ENCODE measurements at places on chromosomes 1 and 21.

GRCh38 chr1:86277936-86278335, 118.2 kb downstream of the ODF2L start:
- no peak for DNase-seq

DNA sequence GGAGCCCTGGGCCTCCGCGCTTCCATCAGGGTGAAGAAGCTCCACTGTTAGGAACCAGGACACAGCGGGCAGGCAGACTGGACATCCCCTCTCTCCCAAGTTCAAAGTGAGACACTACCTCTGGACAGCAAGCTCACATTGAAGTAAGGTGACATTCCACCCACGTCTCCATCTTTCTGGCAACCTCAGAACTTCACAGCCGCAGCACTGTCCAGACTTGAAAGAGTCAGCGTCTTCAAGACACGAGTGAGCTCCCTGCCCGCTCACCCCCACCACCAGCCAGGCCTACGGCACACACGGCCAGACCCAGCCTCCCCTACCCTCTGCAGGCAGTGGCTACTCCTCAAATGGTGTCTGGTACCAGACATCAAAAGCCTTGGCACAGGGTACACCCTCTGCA, 11.1 kb downstream of the WDR4 start:
- DNase-seq = no peak

GRCh38 chr21:38667291-38667870, 138.3 kb upstream of the ETS2 start:
- DNase-seq = no peak

DNA sequence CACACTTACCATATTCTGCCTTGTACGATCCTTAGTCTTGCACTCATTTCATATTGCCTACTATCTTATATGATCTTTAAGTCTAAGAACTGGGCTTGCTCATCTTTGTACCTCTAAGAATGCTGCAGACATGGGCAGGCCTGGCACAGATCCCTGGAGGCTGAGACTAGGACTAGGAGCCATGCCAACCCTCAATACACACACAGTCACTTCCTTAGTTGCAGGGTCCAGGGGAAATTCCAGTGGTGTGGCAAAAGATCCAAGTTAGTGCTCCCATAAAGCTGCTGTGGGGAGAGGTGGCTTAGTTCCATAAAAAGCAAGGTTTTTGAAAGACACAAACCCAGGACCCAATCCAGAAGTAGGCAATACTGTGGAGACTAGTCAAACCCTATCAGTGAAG, 59.9 kb downstream of the CYYR1 start:
- DNase-seq = no peak

DNA sequence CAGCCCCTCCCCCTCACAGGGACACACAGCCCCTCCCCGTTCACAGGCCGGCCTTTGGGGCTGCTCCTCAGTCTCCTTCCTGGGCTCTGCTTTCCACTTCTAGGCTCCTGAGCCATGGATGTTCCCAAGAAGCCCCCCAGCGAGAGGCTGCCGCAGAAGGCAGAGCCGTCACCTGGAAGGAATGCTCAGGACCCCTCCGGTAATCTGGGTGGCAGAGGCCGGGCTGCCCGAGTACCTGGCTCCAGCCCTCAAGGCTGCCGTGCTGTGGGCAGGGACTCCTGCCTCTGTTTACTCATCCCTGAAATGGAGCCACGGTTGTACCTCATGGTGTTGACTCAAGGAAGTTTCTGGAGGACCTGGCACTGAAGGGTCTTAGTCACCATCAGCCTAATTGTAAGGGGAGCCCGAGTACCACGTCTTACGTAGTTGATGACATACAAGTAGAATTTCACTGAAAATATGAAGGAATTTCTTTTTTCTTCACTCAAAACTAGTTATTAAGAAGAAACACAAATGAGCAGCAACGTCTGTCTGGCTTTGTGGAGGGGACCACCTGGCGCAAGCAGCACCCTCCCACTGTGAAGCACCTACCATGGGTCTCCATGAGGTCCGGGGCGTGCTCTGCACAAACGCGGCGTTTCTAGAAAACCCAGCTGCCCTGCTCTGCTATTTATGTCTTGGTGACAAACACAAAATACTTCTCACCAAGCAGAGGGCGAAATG, 33.7 kb downstream of the PRDM15 start:
- no peak for DNase-seq

DNA sequence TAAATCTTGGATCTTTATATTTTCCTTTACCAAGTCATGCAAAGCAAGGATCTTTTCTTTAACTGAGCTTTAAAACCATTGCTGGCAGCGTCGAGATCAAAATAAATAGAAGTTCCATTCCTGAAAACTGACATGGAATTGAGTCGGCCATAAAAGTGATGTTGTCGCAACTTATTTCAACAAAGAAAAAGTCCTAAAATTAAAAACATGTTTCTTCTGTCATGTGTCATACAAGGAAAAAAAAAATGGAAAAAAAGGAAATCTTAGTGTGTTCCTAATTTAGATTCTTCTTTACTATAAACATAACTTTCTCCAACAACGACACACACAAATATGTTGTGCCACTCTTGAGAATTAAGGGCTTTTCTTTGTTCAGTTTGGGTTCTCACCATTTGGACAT, 34.9 kb downstream of the GREM2 start:
- no peak for DNase-seq

- DNase-seq = no peak
Observed at GRCh38 chr1:182806015-182806678, 16.6 kb downstream of the NPL start.

DNA sequence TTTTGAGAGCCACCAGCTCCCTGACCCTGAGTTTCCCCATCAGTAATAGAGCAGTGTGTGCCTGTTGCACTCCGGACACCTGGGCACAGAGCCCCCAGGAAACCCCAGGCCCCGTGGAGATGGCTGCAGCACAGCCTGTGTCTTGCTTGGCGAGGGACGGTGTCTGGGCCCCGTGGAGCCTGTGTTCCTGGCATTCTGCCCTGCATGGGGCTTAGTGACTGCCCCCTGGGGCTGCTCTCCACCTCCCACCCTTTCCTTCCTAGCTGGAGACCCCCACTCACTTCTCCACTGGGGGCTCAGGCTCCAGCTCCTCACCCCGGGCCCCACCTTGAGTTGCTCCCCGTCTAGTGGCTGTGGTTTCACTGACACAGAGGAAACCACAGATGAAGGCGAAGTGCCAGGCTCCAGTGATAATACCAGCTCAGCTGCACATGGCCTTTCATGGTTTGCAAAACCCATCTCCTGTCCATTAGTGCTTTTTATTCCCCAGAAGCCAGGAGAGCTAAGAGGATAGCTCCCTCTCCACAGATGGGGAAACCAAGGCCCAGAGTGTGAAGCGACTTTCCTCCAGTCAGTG, 39.4 kb downstream of the DMRTB1 start:
- no peak for DNase-seq

DNA sequence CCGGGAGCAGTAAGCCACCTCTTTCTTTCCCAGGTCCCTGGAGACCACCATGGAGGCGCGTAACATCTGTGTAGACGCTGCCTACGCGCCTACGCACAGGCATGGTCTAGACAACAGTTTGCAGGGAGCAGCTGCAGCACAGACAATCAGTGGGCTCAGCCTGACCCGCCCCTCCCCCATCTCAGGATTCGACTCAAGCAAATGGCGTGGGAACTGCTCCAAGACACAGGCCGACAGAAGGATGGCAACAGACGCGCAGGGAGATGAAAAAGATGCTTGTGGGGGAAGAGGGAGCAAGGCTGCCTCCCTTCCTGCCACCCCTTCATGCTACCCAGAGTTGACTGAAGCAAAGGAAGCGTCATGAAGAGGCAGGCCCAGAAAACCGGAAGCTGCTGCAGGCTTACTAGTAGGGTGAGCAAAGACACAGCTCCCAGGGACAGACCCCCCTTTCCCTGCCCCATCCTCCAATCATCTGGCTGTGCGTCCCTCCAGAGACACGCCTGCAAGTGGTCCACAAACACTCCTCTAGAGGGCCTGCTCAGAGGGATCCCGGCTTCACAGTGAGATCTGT, 19.5 kb downstream of the STK40 start:
- DNase-seq = peak; percentile 53

- DNase-seq = peak; percentile 81
Observed at GRCh38 chr1:23475134-23475628, 8.8 kb downstream of the ASAP3 start.

DNA sequence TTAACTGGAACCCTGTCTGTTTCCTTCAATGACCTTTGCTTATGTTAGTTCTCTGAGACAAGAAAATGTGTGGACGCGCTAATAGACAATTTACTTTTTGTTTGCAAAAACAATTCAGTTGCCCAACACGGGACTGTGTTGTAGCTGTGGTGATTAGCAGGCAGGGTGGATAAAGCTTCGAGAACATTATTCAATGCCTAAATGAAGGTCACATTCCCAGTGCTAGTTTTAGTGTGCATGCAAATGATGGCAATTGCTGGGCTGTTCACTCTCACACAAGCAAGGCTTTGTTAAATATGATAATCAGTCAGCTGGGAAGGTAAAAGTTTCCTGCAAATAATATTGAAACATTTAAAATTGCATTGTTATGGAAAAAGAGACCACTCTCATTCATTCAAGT, 188.4 kb downstream of the BACH1 start:
- DNase-seq = no peak

GRCh38 chr1:10754568-10755329, 41.7 kb downstream of the CASZ1 start:
- no peak for DNase-seq

GRCh38 chr1:5911871-5912271, 80.4 kb downstream of the NPHP4 start:
- no peak for DNase-seq

DNA sequence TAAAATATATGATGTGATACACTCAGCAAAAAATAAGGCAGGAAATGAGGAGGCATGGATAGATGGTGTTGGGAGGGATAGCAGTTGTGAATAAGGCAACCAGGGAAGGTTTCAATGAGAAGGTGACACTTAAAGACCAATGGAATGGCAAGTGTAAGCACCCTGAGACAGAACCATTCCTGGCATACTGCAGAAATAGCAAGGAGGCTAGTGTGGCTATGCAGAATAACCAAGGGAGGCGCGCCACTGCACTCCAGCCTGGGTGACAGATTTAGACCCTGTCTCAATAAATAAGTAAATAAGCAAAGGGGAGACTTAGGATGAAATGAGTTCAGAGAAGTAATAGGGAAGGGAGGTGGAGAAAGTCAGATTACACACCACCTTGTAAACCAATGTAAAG, 113.9 kb downstream of the TOMM20 start:
- no peak for DNase-seq

DNA sequence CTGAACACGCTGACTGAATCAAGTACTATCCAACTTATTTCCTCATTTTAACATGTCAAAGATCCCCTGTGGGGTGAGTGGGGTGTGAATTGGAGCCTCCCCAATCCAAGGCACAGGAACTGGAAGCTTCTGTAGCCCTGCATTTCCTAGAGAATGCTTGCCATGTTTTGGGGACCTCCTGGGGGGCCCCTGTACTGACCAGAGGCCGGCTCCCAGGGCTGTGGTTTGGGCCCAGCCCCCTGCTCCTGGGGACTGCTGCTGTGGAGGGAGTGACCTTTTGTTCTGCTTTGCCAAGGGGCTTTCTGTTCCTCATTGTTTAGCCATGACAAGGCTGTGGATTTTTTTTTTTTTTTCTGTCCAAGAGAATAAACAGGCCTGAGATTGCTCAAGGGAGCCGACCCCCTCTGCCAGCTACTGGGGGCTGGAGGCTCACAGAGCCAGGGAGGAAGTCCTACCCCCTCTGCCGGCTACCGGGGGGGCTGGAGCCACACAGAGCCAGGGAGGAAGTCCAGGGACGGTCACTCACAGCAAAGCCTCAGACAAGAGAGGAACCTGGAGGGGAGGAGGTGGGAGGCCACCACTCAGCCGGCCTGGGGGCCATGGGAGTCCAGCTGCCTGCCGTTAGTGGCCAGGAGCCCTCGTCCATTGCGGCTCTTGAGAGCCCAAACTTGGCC, 17.4 kb downstream of the TNFRSF1B start:
- DNase-seq = peak; percentile 97

DNA sequence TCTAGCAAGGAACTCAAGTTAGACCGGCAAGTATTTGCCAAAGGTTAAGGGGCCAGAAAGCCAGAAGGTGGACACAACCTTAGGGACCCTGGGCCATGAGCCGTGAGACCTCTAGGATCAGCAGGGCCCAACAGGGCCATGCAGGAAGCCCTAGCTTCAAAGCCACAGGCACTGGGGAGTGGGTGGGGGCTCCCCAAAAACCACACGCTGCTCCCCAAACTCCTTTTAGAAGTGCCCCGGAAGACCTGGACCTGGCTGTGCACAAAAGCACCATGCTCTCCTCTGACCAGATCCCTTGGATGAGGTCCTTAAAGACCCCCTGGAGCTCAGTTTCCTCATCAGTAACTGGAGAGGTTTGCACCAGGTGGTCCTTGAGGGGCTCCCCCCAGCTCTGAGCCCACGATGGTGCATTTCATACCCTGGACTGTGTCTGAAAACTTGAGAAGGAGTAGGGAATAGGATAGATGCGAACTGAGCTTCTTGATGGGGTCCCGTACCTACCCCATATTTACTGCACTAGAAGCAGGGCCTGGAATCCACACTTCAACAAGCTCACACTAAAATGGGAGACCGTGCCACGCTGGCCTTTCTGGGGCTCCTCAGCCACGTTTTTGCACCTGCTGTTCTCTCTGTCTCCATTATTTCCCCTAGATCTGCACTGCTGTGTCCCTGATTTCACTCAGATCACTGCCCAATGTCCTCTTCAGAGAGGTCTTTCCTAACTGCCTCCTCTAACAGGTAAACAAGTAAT, 40.6 kb upstream of the LBR start:
- DNase-seq = no peak

DNA sequence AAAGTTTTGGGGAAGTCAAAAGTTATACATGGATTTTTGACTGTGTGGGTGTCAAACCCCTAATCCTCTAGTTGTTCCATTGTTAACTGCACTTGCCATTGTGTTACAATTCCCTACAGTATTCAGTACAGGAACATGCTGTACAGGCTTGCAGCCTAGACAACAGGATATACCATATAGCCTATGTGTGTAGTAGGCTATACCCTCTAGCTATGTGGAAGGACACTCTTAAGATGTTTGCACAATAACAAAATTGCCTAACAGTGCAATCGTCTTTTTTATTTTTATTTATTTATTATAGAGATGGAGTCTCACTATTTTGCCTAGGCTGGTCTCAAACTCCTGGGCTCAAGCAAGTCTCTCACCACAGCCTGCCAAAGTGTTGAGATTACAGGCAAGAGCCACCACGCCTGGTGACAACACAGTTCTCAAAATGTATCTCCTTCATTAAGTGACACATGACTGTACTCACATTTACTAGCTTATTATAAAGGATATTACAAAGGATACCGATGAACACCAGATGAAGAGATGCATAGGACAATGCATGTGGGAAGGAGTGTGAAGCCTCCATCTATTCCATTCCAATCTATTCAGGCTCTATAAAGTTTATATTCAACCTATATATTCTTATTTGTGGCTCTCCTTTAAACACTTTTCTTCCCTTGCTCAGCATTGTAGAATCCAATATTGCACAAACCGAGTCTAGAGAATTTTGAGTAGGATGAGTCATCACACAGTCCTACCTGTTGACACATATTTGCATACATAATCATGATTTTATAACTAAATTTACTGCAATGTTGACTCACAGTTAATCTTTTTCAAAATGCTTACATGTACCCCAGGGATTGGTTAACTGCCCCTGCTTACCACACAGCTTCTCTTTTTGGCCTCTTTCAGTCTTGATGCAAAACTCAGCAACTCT, 28.4 kb upstream of the CEP350 start:
- peak; percentile 58 for DNase-seq
